Activated T-cell treated with anti-CD3 and anti-CD28 coated beads, Interleukin-2, amount 50 U/mL, for 24 hours (primary cell): ENCODE measurements at places on chromosomes 6 and 20.

DNA sequence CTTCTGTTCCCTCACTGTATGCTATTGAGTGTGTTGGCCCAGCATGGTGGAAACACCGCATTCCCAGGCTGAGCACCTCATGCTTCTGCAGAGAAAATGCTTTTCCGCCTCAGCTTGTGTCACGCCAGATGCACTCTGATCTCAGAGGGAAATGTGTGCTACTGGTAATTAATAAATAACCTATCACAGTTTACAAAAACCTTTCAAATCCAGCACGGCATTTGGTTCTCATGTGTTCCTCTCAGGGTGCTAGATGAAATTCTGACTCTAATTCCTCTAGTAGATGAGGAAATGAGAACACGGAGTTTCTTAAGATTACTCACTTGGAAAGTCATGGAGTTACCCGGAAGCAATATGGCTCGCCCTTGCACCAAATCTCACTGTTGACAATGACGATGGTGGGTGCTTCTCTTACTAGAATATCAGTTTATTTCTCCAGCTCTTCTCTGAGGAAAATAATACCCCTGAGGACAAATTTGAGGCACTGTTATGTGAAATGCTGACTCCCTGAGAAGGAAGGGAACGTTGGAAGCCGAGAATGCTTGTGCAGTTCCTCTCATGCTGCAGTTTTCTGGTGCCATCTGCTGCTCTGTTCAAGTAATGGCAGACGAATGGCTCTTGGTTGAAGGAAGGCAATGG lies 116.6 kb downstream of the RNF144B start:
- DNase-seq: no peak

- DNase-seq: no peak
These were observed 413.5 kb downstream of the BTBD3 start for GRCh38 chr20:12331236-12331635.

- no peak for DNase-seq
These were observed 57.6 kb downstream of the ZNF831 start for GRCh38 chr20:59221049-59221706.

DNA sequence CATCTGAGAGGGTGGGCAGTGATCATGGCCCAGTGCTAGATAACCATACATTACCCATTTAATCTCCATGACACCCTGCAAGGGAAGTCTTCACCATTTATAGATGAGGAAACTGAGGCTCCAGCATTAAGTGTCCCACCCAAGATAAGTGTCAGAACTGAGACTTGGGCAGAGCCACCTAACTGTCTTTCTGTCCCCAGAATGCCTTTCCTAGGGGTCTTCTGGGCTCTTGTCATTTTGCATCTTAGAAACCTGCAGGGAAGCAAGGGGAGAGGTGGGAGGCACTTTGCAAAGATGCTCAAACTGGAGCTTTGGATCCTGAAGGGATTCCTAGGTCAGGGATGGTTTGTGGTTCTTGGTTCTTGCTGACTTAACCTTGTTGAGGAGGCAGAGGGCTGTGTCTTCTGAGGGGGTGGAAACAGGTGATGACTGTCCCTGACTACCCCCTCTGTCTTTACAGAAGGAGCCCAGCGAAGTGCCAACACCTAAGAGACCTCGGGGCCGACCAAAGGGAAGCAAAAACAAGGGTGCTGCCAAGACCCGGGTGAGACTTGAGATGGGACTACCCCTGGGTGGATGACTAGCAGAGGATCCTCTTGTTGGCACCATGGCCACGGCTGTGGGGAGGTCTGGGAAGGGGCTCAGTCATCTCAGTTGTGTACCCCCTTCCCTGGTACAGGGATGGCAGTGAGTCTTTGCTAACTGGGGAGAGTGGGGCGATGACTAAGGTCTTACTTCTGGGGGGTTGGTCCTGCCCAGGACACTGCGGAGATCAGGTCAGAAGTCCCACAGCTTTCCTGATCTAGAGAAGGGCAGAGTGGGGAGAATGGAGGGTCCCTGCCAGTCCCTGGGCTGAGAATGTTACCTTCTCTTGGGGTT lies 5.8 kb downstream of the HMGA1 start:
- peak; percentile 37 for DNase-seq

- no peak for DNase-seq
These were observed 25.1 kb upstream of the FAM8A1 start for GRCh38 chr6:17574866-17575560.

- no peak for DNase-seq
These were observed 843 bp upstream of the HEY2 start for GRCh38 chr6:125748406-125749172.

DNA sequence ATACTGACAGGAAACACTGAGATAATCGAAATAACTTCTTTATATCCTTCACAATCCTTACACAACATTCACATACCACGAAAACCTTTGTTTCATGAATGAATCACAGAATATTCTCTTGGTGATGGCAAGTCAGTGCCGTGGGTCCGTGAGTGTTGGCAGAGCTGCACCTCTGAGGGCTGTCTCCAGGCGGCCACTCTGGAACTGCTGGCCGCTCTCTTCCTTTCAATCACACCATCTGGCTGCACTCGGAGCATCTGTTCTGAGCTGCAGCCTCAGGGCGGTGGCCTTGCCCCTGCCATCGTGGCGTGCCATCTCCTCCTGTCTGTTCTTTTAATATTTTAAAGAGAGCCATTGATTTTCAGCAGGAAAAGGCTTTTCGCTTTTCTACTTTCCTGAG lies 129.4 kb upstream of the AFDN start:
- no peak for DNase-seq

DNA sequence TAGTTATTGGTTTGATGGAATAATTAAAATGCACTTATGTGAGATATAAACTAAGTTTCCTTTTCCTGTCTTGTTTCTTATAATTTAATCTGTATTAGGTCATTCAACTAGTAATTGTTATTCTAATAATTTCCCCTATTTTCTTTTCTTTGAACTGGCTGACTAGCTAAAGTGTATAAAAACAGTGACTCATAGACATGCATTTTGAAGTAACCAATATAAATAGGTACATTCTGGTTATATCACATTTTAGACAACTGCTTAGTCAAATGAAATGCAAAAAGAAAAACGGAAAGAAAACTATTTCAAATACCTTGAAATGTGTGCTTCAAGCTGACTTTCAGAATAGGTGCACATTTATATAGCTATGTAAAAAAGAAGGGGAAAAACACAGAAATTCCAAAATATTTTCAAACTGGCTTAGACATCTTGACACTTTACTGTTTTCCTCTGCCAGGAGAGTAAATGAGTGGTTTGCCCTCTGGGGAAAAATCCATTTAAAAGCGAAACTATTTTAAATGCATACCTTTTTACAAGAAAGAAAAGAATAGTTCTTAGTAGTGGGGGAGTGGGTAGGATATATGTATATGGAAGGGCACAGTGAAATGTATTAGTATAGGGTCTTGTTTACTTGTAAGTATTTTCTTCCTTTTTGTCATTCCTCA lies 28.3 kb downstream of the KCNQ5 start:
- no peak for DNase-seq

GRCh38 chr6:43708860-43709653 lies 21.5 kb upstream of the MRPS18A start:
- no peak for DNase-seq

GRCh38 chr6:139473231-139473701 lies 98.8 kb upstream of the CITED2 start:
- no peak for DNase-seq

- DNase-seq: no peak
These were observed 159.7 kb downstream of the BMP7 start for GRCh38 chr20:57106692-57107091.

DNA sequence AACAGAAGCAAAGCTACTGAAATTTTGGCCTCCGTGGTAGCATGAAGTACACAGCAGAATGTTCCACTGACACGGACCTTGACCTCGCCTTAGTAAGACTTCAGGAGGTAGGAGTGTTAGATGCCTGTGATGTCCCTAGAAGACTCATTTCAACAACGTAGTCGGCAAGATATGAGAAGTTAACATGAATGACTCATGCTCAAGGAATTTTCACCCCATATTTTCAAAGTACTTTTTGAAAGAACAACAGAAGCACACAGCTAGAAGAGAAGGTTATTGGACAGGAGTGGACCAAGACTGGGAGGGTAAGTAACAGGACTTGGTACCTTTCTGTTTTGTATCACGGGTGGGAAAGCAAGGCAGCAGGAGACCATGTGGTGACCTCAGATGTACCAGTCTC lies 78.0 kb downstream of the DZANK1 start:
- DNase-seq: no peak

DNA sequence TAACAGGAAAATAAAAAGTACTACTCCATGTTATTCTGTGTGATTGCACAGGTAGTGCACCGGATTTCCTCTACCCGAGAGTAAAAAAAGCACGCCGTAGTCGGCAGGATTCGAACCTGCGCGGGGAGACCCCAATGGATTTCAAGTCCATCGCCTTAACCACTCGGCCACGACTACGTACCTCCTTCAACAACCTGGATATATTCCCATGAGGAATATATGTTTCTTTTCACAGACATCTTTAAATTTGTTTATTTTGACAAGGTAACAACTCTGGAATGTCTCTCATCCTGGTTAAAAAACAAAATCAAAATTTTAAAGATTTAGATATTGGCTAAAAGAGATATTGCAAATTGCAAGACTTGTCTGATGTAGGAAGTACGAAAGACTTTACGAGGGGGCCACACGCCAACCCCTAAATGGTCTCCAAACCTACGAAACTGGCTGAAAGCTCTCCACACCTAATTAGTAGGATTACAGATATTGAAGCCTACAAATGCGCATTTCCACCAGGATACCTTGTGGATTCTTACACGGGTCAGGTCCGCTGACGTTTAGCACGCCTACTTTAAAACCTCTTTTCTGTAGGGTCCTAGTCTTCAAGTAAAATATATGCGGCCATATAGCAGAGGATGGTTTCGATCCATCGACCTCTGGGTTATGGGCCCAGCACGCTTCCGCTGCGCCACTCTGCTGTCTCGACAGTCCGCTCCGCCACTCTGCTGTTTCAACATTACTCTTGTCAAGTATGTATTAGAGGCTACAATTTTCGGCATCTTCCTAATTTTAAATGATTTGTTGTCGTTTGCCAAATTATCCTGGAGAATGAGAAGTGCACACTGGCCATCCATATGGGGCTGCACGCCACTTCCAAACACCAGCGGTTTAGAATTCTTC lies 52.2 kb upstream of the BTN3A2 start:
- DNase-seq: peak; percentile 88

DNA sequence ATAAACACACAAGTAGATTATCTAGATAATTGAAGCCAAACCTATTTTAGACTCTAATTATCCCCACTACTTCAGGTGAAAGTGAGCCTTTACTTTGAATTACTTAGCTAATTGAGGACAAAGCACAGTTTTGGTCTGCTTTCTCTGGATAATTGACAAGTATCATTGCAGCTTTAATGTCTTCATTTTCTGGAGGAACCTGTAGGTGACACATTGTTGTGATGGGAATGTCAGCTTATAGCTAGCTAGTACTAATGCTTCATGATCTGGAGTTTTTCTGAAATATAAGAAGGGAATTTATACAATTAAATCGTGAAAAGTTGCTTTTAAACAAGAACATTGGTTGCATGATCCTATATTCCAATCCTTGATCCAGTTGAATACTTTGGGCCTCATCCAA lies 319.3 kb upstream of the CITED2 start:
- DNase-seq: no peak

GRCh38 chr6:37433657-37434271 lies 743 bp downstream of the CMTR1 start:
- DNase-seq: peak; percentile 55

DNA sequence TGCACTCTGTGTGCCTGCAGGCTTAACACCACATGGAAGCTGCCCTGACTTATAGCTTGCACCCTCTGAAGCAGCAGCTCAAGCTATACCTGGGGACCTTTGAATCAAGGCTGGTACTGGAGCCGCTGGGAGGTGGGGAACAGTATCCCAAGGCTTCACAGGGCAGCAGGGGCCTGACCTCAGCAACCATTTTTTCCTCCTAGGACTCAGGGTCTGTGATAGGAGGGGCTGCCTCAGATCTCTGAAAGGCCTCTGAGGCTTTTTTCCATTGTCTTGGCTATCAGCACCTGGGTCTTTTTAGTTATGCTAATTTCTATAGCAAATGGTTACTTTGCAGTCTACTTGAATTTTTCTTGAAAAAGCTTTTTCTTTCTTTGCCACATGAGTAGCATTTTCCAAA lies 80.2 kb upstream of the OPRM1 start:
- DNase-seq: no peak

- DNase-seq: no peak
These were observed 98.6 kb upstream of the RNF24 start for GRCh38 chr20:4113615-4114603.

DNA sequence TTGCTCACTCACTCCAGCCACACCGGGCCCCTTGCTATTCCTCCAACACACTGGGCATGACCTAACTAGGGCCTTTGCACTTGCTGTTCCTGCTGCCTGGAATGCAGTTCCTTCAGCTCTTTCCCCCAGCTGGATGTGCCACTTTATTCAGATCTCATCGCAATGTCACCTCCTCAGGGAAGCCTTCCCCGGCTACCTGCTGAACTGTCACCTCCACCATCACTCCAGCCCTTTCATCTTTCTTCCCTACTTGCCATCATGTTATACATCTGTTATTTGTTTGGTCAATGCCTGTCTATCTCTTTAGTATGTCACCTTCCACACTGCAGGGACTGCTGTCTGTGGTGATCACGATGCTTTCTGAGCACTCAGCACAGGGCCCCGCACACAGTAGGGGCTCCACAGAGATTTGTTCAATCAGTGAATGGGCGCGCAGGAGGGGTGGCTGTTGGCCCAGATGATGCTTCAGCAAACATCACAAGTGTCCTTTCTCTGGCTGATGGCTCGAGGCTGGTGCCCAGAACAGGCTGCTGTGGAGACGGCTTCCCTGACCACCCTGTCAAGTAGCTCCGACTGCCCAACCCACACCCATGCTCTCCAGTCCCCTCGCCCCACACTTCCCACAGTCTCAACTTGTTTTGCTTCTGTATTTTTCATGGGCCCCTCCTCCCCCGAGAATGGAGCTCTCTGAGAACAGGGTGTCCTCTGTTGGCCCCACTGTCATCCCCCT lies 31.8 kb downstream of the CEBPB start:
- no peak for DNase-seq

DNA sequence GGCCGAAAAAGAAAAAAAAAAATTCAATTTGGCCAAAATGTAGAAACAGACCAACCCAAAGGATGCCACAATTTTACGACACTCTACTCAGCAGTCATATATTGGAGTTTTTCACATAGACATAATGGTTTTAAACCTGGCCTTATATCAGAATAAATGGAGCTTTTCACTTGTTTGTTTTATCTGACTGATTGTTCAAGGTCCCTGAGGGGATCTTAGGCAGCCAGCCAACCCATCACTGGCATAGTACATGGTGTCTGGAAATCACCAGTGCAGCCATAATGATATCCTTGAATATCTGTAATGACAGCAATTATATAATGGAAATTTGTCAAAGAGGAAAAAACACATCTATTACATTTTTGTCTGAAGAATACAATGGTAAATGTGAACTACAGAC lies 96.9 kb downstream of the PRSS35 start:
- no peak for DNase-seq

GRCh38 chr20:56423886-56424285 lies 11.8 kb downstream of the CASS4 start:
- DNase-seq: no peak

GRCh38 chr6:161101517-161101916 lies 109.9 kb downstream of the MAP3K4 start:
- DNase-seq: no peak
